ENCODE measurements at places on chromosomes 6 and 20.

- no peak for DNase-seq
Measured at GRCh38 chr6:7664003-7664402, 61.9 kb upstream of the BMP6 start.

- DNase-seq: no peak
Measured at GRCh38 chr20:5877128-5877527, 73.2 kb downstream of the TRMT6 start.

- DNase-seq: peak; percentile 66
Measured at GRCh38 chr6:84227434-84228197, at the start of gene CEP162. CEP162 (minus strand) TSS chr6:84227643; CDS start chr6:84226393, 1,250 bp downstream.

GRCh38 chr6:8828376-8828775 lies 393.0 kb upstream of the SLC35B3 start:
- no peak for DNase-seq

DNA sequence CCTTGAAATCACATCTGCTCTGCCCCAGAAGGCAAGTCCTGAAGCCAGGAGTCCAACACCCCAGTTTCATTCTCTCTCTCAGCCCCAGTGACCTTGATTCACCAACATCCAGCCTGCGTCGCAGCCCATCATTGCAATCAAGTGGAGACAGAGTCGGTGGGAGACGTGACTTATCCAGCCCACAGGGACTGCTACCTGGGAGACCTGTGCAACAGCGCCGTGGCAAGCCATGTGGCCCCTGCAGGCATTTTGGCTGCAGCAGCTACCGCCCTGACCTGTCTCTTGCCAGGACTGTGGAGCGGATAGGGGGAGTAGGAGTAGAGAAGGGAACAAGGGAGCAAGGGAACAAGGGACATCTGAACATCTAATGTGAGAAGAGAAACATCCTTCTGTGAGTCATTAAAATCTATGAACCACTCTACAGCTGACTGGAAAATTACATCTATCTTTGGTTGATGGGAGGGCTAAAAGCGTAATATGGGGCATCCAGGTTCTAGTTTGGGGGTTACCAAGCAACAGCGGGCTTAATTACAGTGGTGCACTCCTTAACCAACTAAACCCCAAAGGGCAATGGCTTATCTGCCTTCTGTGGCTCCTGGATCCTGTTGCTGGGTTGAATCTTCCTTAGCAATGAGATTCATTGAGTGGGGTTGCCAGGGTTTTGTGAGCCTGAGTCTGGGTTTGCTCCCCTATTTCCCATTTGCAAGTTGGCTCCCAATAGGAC lies 2.5 kb downstream of the LY6G6D start:
- DNase-seq: no peak

DNA sequence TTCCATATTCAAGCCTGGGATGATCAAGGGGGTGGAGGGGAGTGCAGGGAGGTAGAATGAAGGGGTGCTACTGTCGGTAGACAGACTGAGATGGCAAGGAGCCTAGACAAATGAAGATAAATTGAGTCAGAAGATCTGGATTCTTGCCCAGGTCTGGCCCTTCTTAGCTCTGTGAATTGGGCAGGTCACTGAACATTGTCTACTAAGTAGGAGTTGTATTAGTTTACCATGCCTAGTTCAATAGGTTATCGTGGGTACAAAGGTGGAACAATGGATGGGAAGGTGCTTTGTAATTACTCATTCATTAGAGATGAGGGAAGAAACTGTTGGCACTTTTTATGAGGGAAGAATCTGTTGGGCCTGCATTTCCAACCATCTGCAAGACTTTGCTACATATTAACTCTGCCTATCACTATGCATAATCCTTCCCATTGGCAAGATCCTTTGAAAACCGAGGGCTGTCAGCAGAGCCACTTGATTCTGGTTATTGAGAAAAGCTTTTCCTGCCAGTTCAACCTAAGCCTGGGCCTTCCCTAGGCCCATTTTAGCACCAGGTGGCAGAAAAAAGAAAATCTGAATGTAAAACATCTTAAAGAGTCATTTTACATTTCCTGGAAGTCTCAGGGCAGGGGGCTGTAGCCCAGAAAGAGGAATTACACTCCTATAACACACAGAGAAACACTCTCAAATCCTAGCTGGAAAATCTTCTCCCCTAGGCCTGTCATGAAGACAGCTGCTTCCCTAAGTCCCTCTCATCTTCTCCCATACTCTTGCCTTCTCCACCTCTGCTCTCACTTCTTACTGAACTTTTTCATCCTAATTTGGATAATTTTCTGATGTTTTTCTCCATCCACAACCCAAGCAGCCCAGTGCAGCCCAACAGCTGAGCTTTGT lies 103.5 kb downstream of the CD24 start:
- DNase-seq: no peak

- no peak for DNase-seq
Measured at GRCh38 chr20:41830702-41831101, 212.5 kb upstream of the CHD6 start.

DNA sequence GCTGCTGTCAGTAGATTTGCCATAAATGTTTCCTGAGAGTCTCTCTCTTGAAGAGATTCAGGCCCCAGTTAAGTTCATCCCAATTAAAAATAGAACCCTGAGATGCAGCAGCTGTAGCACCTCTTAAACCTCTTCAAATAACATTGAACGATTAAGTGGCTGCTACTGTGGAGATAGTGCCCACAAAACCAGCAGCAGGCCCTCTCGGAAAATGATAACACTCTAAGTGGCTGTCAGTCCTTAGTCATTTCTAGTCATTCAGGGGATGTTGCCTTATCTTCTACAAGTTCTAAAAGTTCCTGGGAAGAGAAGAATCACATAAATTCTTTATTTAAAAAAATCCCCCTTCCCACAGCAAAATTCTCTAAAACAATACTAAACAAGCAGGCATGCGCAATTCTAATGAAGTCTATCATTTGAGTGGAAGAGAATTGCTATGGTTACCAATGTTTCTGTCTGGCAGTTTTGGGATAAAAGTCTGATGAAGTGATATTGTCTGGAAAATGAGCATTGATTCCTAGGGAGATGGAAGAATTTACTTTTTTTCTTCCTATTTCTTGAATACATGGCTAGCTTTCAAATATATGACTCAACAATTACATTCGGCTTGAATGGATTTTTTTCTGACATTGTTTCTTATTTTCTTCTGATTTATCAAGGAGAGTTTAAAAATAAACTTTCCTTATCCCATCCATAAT lies 131.9 kb downstream of the TRMT11 start:
- DNase-seq: no peak

DNA sequence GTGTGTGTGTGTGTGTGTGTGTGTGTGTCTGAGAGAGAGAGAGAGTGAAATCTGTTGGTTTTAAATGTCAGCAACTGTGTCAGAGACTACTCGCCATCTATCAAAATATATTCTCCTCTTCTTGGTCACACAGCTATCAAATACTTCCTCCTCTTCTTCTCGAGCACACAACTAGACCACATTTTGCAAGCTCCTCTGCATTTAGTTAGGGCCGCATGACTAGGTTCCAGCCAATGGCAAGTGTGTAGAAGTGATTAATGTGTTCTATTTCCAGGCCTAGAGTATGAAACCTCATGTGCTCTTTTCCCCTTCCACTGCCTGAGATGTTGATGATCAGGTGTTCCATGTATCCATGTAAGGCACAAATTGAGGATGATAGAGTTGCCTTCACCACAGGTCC lies 278.5 kb upstream of the MARCKS start:
- no peak for DNase-seq

GRCh38 chr6:53794137-53794719 lies 577 bp upstream of the LRRC1 start:
- DNase-seq: peak; percentile 79

DNA sequence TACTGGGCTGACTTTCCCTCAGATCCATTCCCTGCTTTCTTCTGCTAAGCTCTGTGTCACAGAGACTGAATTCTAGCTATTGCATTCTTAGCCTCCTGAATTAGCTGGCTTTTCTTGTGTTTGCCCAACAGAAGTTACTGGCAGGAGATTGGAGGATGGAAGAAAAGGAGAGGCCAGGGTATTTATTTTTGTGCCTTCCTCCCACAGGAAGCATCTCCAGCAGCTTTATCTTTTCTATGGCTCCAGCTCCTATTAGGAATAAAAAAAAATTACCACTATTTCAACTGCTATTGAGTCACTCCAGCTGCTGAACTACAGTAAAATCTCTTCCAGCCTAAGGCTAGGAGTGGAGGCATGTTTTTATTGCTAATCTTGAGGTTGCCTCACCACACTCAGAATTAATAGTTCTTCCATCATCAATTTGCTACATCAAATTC lies 492.4 kb downstream of the RFPL4B start:
- no peak for DNase-seq

DNA sequence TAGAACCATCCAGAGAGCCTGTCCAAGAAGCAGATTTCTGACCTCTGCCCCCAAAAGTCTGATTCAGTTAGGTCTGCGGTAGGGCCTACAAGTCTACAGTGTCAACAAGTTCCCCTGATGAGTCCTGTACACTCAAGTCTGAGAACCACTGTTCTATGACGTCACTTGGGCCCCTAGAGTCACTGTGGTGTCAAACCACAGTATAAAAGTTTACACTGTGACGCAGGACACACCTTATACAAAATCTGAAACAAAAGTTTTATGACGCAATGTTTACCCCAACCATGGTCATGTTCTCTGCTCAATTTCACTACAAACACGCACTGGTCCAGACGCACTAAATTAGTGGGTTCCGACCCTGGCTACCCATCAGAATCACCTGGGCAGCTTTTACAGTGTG lies 17.9 kb downstream of the SLA2 start:
- no peak for DNase-seq

DNA sequence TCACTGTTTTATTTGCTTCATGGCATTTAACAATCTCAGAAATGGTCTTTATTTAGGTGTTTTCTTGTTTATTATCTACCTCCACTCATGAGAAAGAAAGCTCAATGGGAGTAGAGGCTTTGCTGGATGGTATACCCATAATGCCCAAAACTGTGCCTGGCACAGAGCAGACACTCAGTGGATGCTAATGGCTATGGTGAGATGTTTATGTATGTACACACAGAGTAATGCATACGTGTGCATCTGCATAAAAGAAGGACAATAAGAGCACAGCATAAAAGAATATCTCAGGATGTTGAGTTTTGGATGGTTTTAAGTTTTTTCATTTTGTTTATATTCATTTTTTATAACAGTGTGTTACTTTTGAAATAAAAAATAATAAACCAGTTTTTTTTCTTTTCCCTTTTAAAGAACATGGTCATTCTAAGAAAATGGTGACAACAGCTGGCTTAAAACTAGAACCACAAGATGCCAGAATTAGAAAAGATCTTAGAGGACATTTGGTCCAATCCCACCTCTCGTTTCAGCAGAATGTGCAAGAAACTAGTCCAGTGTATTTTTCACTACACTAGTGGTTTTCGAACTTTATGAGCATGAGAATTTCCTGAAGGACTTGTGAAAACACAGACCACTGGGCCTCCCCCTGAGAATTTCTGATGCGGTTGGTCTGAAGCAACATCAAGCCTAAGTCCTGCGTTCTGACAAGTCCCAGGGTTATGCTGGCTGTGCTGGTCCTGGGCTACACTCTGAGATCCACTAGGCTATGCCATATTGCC lies 131.9 kb downstream of the FYN start:
- DNase-seq: no peak

Measured in fibroblast of the conjunctiva (primary cell).